Stimulated activated CD4-positive, alpha-beta T cell treated with anti-CD3 and anti-CD28 coated beads, Interleukin-2, amount 100 ng/mL, for 24 hours (primary cell): ENCODE measurements at places on chromosomes 12 and 14.

DNA sequence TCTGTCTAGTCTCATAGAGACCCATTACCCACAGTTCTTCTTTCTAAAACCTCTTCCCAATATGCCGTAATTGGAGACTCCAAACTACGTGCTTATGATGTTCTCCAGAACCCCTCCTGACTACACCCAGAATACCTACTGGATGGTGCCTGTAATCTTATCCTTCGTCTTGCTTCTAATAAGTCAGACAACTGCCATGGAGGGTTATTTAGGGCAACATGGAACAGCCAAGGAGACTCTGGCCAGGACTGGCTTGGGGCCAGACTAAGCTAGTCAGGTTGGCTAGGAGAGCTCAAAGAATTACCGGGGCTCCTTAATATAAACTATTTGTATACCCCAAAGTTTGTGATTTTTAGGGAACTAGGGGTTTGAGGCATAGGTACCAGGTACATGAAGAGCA is 6.8 kb downstream of the PFKM start:
- no peak for DNase-seq

DNA sequence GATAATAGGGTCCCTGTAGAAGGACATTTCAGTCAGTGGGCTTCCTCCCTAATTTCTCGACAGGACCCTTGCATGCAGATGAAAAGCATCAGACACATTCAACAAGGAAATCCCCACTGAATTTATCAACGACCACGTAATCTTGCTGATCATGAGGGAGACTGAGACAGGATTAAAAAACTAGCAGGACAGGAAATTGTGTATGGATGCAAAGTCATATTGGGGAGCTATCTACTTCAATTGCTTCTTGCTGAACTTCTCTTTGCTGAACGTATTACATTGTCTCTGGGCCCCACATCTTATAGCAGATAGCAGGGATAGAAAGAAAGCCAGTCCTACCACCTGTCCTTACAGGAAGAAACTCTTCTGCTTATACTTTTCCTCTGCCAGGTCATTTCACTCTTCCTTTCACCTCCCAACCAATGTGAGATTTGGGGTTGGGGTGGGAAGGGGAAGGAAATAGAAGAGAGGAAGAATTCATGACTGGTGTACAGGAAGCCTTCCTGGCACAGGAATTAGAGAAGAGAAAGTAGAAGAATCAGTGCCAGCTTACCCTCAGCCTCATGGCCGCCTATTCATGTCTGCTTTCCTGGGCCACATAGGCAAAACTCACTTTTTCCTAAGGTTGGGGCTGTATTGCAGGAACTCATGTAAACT is 333.3 kb downstream of the ZFP36L1 start:
- DNase-seq, result no peak

GRCh38 chr12:82682851-82683261 is 3.9 kb upstream of the TMTC2 start:
- DNase-seq, result no peak

DNA sequence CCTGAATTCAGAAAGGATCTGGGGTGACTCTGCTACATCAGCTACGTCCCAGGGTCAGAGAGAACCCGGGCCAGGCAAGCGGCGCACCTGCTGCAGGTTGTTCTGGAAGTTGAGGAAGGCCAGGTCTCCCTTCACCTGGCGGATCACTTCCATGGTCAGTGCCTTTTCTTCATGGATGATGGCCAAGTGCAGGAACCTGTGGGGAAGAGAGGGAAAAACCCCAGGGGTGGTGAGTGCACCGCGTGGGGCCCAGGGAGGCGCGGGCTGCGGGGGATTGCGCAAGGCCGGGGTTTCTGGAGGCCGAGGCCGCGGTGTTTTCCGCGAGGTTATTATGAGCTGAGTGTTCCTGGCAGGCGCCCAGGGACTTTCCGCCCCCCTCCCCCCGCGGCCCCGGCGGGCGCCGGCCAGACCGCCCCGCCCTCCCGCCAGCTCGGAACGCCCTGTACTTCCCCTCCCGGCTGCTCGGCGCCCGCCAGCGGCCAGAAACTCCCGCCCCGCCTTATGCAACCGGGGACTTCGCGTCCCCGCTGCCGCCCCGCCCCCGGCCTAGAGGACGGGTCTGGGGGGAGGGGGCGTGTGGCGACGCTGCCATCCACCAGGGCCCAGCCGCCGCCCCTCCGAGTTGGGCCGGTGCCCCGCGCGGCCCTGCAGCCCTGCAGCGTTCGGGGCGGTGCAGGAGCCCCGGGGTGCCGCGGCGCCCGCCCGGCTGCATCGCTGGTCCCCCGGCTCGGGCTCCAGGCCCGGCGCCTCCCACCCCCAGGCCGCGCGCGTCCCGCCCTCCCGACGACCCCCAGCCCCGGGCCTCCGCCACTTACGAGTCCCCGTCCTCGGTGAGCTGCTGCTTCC is 723 bp downstream of the NFKBIA start:
- peak; percentile 97 for DNase-seq

GRCh38 chr14:59093902-59094301 is 94.6 kb upstream of the DAAM1 start:
- no peak for DNase-seq

DNA sequence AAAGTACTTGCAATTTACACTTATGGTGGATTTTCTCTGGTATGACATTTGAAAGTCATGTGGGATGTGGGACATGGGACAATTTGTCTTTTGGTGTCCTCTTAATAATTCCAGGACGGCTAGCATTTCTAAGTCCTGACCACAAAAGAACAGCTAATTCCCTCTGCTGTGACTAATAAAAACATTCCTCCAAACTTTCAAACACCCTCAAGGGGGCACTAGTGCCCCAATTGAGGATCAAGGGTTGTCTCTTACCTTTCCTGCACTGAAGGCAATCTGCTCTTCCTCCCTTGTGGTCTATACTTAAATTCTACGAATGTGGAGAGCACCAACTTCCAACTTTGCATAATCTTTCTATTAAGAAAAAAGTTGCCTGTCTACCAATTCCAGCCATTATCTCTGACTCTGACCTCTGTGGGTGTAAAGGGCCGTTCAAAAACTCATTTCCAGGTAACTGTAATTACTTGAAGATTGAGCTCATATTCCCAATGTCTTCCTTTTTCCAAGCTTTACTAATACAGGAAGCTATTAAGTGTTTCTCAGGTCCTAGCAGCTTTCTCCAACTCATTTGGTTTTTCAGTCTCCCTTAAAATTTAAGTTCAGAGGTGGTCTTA is 210.2 kb downstream of the PTPRO start:
- DNase-seq, result peak; percentile 50

DNA sequence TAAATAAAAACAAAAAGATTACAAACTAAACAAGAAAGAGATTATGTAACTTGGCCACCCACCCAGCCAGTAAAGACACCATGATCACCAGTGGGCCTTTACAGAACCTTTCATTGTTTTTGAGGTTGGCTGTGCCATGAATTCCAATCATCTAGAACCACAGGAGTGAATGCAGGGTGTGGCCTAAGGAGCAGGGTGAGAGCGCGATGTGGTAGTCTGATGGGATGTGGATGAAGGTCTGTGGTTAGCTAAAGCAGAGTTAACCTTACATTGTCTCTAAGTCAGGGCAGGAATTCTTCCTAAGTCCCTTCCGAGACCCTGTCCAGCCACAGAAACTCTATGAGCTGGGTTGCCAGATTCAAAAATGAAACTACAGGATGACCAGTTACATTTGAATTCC is 54.0 kb upstream of the CDKN3 start:
- DNase-seq, result no peak
